ENCODE measurements at places on chromosomes 4 and X.

GRCh38 chrX:139971394-139971749, 6.1 kb upstream of the CXorf66 start:
- no peak for DNase-seq

DNA sequence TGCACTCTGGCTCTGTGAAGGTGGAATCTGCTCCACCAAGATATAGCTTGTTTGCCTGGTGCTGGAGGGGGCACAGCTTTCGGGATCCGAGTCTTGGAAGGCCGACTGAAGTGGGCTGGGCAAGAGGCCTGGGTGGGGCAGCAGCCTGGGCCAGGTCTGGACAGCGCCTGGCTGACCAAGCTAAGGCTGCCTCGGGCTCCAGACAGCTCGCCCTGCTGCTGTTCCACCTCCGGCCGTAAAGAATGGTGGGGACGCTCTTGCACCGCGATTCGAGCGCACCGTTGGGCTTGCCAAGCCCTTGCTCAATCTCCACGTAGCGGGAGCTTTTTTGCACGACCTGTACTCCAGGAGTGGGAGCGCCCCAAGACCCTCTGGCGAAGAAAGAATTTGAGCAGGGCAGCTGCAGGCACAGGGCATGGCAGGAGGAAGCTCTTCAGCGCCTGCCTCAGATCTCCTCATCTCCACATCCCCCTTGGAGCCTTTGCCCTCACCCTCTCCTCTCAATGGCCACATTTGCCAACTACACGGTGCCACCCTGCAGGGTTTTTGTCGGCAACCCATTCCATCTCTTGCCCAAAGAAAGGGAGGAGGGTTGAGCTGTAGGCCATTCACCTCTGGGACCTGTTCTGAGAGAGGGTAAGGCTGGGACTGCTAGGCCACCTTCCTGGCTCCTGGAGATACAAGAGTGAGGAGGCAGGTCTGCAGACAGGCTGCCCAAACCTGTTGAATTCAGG, 18.9 kb downstream of the CNGA2 start:
- DNase-seq, result peak; percentile 40

- no peak for DNase-seq
Observed at GRCh38 chrX:23504540-23504884, 162.8 kb upstream of the PRDX4 start.

- no peak for DNase-seq
Observed at GRCh38 chrX:4588466-4588865, 875.0 kb upstream of the PRKX start.

- DNase-seq, result no peak
Observed at GRCh38 chrX:82556588-82556987, 951.5 kb upstream of the POU3F4 start.

DNA sequence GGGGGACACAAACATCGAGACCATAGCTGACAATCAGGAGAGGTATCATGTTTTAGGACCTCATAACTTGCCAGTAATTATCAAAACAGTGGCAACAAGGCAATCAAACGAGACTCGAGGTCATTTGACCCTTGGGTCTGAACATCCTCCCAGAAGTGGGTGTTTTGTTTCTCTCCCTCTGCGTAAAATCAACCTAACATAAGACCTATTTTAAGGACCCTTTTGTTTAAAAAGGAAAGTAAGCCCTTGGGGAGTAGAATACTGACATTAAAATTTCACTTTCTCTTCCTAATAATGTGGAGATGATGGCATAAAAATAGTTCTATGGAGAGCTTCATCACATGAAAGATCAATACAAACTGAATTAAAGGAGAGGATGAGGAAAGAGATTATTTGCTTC, 106.2 kb upstream of the PUDP start:
- DNase-seq, result no peak

GRCh38 chr4:177367336-177367735, 57.7 kb downstream of the NEIL3 start:
- peak; percentile 24 for DNase-seq

DNA sequence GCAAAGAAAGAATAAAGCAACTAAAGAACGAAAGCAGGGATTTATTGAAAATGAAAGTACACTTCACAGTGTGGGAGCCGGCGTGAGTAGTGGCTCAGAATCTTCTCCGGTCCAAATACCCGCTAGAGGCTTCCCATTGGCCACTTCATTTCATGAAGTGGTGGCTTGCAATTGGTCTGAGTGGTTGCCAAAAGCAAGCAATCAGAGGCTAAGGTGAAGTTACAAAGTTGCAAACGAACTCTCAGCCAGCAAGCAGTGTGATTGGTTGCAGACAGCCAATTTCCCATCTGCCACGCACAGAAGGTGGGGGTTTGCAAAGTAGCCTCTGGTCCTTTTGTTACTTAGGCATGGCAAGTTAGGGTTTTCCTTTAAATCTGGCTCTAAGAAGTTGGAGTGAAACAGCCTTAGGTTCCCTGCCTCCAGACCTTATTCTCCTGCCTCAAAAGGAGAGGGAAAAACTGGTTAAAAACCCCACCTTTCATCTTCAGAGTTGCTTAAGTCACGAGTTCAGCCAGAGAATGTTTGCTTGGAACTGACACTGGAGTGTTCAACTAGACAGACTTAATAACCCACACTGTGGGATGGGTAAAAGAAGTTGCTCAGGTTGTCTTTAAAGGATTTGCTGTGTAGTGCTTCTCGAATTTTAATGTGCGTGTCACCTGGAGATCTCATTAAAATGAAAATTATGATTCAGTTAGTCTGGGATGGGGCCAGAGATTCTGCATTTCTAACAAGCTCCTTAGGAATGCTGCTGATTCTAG, 6.9 kb upstream of the CLOCK start:
- DNase-seq, result no peak

GRCh38 chr4:38674258-38675144, 10.5 kb downstream of the KLF3 start:
- DNase-seq, result no peak
